Omental fat pad (tissue), 4 donors: ENCODE measurements at places on chromosomes 5 and 9.

- no peak for DNase-seq
Measured at GRCh38 chr5:34609951-34610441, 46.1 kb upstream of the RAI14 start.

DNA sequence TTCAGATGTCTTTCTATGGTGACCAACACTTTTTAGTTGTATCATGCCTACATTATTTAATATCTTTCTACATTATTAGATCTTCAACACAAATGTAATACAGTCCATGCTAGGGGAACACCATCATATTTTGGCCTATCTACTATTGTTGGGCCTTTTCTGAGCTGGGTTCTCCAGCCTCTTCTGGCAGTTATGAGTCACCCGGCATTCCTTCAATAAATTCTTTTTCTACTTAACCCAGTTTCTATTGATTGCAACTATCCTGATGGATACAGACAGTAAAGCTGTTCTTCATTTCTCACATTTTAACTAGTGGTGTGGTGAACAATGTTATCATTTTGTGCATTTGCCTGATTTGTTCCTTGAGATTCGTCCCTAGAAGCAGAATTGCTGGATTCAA is 529.3 kb downstream of the BNC2 start:
- no peak for DNase-seq

DNA sequence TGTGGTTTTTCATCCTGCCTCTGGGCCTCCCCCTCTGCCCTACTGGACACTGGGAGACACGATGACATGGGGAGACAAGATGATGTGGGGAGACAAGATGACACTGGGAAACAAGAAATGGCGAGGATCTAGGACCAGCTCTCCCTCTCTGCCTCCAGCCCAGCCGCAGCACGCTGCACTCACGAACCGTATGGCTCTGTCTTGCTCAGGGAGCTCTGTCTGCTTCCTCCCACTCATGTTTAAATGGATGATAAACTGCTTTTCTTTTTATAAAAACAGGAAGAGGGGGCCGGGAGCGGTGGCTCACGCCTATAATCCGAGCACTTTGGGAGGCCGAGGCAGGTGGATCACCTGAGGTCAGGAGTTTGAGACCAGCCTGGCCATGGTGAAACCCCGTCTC is 73.7 kb downstream of the SPATA31D1 start:
- DNase-seq, result no peak

DNA sequence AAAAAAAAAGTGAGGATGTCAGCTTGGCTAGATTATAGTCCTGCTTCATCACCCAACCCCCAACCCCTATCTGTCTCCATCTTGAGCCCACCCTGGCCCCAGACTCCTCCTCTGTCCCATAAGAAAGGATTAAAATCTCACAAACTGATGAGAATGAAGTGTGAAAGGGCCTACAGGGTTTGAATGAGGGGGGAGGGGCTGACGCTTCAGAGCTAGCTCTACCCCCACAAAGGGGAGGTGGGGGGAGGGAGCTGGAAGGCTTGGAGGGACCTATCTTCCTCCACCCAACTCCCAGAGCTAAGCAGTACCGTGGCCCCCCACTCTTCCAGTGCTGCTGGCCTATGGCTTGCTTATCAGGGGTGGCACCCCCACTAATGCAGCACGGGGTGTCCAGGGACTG is 43.7 kb upstream of the HAND1 start:
- no peak for DNase-seq

DNA sequence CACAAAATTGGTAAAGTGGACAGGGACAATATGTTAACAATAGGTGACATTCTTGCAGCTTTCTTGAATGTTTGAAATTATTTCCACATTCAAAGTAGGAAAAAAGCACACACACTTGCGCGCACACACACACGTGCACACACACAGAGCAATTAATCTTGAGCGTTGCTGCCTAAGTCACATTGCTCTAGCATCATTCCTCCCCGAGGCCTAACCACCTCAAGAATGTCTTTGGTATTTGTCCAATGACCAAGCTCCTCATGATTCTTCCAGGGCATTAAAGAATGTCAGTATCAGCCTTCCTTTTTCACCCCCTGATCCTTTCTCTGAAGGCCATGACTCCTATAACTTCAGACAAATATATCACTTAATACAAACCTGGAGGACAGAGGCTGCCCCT is 198.1 kb downstream of the NPR3 start:
- DNase-seq, result no peak

- DNase-seq, result no peak
Measured at GRCh38 chr5:72836810-72837209, 20.3 kb downstream of the TNPO1 start.

- DNase-seq, result no peak
Measured at GRCh38 chr5:109876030-109876725, 186.5 kb downstream of the MAN2A1 start.
